ENCODE measurements at places on chromosomes 5 and 9.

GRCh38 chr9:121862371-121863332 is 211.2 kb downstream of the DAB2IP start:
- no peak for DNase-seq

DNA sequence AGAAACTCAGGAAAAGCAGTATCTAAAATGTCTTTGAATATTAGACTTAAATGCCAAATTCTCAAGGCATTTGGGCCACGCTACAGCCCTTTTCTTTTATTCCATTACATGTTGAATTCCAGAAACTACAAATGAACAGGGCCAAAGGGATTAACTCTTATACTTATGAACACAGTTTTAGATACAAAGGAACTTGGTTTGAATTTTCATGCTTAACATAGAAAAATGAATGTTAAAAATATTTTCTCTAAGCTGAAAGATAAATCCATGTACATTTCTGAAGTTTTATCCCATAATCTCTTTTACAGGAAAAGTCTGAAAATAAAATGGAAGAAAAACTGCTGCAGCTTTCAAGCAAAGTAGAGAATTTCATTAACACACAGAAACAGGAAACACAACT is 56.8 kb downstream of the FAM81B start:
- no peak for DNase-seq

GRCh38 chr9:122085260-122085659 is 7.8 kb downstream of the TTLL11 start:
- DNase-seq: no peak

DNA sequence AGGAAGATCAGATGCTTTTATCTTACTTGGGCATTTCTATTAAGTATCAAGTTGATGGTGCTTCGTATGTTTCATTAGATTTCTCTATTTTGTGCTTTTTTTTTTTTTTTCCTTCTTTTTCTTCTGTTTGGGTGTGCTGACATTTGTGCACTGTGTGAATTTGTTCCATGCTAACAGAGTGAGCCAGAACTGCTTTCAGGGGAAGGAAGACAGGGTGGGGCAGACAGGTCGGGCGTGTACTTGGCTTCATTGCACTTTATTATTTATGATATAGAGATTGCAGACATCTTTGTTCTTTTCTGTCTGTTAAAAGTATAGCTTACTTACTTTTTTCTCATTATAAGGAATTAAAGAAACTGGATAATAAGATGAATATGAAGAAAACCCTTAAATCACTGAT is 112.2 kb downstream of the FGF18 start:
- no peak for DNase-seq

GRCh38 chr9:80699511-80699998 is 989.8 kb downstream of the TLE1 start:
- no peak for DNase-seq

DNA sequence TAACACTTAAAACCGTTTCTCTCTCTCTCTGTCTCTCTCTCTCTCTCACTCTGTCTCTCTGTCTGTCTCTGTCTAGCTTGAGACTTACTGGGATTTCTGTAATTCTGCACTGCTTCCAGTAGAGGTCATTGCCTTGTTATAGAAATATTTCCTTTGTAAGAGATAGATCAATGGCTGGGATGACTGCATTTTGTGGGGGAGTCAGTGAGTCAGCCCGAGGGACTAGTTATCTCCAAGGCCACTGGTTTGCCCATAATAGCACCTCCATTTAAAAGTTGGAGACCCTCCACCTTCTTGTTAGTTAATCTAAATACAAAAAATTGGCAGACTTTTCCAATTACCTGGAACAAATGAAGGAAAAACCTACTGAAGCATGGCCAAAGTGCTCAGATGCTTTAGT is 547.2 kb downstream of the LRRC70 start:
- no peak for DNase-seq

DNA sequence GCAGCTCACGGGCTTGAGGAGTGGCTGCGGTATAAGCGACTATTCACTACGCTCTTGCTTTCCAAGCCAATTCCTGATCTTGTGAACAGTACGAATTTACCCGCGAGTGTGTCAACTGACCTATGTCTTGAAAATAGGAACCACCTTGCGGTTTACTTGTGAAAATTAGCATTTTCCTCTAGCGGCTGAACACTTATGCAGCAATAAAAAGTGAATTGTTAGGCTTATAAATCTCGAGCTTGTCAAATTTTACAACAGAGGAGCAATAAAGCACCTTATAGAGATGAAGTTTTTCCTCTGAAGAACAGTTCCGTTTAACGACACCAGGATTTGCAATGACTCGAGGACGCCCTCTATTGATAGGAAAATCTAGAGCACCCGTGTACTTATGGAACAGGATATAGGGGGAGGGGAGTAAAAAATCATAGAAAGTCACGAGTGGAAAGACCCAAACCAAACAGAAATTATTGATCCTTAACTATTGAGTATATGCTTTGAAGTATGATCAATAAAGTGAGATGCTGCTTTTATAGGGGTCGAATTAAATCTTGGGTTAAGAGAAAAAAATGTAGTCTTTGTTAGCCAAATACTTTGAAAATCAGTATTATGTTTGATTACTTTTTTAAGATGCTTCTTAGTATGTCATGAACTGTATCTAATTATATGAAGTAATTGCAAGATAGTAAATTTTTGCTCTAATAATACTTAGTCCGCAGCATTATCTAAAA is 1.9 kb upstream of the RGMB start:
- DNase-seq: peak; percentile 35

DNA sequence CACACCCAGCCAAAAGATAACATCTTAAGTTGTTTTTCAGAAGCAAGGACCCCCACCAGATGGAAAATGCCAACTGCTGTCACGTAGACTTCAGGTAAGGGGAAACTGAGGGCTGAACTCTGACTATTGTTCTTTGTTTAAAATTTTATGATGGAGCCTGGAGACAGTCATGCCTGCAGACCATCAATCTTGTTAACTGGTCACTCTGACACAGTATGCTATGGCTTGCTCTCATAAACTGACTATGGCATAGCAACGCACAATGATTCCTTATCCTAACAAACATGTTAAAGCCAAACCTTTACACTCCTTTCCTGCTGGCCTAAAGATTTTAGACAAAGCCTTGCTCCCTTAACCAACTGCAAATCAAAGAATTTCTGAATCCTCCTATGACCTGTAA is 43.6 kb upstream of the GOLM1 start:
- no peak for DNase-seq

GRCh38 chr5:39451276-39451941 is 26.6 kb upstream of the DAB2 start:
- DNase-seq: no peak

- no peak for DNase-seq
Observed at GRCh38 chr5:157600252-157600651, 24.7 kb upstream of the ADAM19 start.

DNA sequence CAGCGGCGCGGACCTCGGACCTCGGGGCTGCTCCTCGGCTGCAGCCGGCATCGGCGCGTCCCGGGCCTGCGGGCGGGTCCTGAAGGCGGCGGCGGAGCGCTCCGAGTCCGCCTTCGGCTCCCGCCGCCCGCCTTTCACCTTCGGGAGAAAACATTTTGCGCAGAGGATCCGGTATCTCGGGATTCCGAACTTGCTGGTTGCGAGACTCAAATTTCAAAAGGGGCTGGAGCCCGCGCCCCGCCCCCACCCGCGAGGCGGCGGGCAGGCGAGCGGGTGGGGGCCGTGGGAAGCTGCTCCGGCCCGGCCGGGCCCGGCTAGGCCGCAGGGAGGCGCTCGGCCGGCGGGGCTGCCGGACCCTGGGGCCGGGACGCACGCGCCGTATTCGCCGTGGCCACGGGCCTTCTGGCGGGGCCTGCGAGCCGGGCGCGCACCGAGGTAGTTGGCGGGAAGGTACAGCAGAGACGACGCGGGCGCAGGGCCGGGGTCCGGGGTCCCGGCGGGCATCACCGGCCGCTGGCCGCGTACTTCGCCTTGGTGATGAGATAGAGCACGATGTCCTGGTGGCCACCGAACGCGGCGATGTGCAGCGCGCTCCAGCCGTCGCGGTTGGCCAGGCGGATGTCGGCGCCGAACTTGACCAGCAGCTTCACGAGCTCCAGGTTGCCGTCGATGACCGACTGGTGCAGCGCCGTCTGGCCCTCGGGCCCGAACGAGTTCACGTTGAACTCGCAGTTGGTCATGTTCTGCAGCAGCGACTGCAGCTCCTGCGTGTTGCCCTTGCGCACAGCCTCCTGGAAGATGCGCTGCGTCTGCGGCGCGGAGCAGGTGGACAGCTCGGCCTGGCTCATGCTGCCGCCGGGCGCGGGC is 757 bp downstream of the NRARP start:
- DNase-seq: peak; percentile 45

DNA sequence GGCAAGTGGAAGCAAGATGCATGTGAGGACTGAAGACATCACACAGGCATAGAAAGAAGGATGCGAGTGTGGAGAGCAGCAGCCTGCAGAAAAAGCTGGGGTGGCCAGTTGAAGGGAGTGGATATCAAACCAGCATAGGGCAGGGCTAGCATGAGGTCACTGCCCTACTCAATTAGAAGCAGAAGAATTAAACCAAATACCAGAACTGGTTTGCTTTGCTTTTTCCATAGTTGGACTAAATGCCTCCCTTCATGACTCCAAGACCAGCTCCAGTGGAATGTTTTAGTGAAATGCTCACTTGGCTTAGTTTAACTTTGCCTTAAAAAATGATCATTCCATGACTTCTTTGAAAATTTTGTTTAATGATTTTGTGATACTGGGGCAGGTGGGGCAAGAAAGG is 45.8 kb downstream of the TMEM167A start:
- DNase-seq: no peak

GRCh38 chr5:67813877-67814539 is 401.5 kb upstream of the PIK3R1 start:
- DNase-seq: no peak

GRCh38 chr9:137550231-137550621 is at the start of gene PNPLA7:
Gene PNPLA7, minus strand, starts transcription at chr9:137550402. Its CDS starts 205 bp downstream, at chr9:137550197.
- DNase-seq: peak; percentile 42

DNA sequence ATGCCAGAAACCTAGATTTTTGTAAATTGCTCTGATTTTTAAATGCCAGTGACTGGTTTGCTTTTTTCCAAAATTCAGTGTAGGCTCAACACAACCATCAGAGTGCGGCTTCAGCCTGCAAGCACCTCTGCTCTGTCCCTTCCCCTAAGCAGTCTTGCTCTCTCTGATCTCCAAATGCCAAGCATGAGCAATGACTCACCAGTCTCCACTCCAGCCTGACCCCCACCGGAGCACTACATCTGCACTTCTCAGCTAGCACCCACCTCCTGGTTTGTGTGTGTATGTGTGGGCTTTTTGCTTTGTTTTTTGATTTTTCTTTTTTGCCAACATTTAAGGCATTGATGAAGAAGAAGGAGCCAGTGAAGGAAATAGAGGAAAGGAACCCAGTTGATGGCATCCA is 61.4 kb upstream of the ADRA1B start:
- no peak for DNase-seq

DNA sequence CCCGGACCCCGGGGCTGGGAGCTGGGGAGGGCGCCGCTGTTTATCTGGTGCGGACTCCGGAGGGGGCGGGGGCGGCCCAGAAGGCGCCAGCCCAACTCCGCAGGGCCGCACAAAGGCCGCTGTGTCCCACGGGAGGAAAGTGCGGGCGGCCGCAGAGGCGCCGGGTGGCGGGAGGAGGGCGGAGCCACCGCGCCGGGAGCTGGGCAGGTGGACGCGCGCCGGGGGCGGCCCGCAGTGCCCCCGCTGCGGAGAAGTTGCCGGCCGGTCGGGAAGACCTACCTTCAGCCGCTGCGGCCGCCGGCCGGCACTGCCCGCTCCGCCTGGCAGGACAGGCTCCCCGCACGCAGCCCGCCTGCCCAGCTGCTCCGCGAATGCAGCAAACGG is 43.6 kb downstream of the NACC2 start:
- no peak for DNase-seq

DNA sequence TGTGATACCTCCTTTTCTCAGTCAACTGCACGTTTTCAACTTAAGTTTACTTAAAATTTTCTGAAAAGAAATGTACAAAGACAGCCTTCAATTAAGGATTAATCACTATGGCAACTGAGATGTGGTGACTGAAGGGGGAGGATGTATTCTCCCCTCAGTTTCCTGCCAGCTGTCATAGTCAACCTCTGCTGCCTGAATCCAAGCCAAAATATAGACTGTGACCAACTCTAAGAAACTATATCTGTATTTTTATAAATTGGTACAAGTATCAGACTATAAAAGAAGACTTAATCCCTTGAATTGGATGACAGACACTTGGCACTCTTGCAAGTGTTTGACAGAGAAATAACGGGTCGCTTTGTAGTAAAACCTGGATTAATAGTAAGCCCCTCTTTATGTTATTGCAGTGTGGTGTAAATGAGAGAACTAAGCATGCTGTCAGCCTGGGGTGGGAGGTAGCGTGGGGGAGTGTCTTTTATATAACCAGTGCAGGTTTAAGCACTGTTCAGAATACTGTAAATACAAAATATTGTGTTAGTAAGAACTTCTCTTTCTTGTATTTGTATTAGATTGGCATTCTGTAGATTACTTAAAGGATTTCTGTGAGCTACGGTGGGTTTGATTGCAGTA is 106.4 kb downstream of the ERCC6L2 start:
- no peak for DNase-seq

- DNase-seq: no peak
Observed at GRCh38 chr5:118968925-118969375, 19.4 kb downstream of the DTWD2 start.

DNA sequence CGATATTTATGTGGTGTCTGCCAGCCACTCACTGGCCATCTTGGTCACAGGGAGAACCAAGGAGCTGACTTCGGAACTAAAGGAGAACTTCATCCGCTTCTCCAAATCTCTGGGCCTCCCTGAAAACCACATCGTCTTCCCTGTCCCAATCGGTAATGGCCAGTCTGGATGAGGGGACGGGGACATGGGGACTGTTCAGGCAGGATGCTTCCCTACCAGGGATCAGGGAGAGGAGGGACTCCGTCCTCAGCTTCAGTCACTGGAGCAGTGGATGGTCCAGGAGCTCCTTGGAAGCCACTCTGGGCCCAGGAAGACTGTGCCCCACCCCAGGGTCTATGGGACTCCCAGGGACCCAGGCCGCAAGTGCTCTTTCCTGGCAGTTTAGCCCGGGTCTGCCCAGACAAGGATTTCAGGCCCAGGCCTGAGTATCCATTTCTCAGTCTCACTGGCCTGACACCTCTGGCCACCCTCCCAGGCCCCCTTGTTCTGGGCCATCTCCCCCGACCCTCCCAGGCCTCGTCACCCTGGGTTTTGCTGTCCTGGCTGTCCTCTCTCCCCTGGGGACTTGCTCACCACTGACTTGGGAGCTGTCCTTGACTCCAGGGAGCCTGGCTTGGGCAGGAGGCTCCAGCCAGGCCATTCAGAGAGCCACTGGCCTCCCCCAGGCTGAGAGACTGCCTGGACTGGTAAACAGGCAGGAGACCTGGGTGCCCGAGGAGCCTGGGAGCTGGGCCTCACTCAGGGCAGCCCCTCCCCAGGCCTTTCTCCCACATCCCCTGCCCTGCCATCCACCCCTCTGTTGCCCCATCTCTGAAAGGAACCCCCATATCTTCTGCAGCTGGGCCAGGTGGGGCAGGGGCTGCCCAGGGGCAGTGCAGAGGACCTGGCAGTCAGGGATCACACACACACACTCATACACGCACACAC is 3.1 kb downstream of the LCN2 start:
- no peak for DNase-seq

- DNase-seq: no peak
Observed at GRCh38 chr9:121650217-121651007, 1.0 kb upstream of the DAB2IP start.

GRCh38 chr5:120228262-120229031 is 235.7 kb upstream of the PRR16 start:
- DNase-seq: no peak

- no peak for DNase-seq
Observed at GRCh38 chr5:177963966-177964365, 32.1 kb downstream of the PROP1 start.

GRCh38 chr5:116564312-116564711 is 10.3 kb downstream of the SEMA6A start:
- no peak for DNase-seq

Data from activated CD4-positive, CD25-positive, alpha-beta regulatory T cell treated with anti-CD3 and anti-CD28 coated beads, Interleukin-2, amount 50 U/mL, for 72 hours (primary cell).